ENCODE measurements at places on chromosomes 12 and 14.

GRCh38 chr14:51018521-51018920 is 74.2 kb upstream of the PYGL start:
- peak; percentile 32 for DNase-seq

- no peak for DNase-seq
Observed at GRCh38 chr12:86748894-86749293, 492.7 kb upstream of the MGAT4C start.

DNA sequence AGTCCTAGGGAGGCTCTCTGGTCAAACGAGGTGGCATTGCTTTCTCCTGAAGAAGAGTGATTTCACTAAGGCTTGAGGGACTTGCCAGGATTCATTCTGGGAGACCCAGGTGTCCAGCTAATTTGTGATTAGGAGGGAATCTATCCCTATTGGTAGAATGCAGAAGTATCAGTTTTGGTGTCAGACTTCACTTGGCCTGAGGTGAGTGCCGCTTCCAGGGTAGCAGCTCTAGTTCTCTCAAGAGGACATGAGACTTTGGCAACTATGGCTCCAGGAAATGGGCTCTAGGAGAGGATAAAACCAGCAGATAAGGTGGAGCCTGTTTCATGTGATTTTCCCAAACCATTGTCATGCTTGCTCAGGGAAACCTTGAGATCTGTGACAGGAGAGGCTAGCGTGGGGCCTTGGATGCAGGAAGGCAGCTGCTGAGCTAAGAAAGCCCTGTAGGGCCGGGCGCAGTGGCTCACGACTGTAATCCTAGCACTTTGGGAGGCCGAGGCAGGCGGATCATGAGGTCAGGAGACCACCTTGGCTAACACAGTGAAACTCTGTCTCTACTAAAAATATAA is 11.6 kb upstream of the TMEM117 start:
- no peak for DNase-seq

- no peak for DNase-seq
Observed at GRCh38 chr12:119158402-119158801, 20.3 kb upstream of the HSPB8 start.

GRCh38 chr12:131892711-131893604 is 1.5 kb upstream of the ULK1 start:
- no peak for DNase-seq

GRCh38 chr12:75585330-75585729 is 73.9 kb upstream of the KRR1 start:
- DNase-seq: peak; percentile 97

DNA sequence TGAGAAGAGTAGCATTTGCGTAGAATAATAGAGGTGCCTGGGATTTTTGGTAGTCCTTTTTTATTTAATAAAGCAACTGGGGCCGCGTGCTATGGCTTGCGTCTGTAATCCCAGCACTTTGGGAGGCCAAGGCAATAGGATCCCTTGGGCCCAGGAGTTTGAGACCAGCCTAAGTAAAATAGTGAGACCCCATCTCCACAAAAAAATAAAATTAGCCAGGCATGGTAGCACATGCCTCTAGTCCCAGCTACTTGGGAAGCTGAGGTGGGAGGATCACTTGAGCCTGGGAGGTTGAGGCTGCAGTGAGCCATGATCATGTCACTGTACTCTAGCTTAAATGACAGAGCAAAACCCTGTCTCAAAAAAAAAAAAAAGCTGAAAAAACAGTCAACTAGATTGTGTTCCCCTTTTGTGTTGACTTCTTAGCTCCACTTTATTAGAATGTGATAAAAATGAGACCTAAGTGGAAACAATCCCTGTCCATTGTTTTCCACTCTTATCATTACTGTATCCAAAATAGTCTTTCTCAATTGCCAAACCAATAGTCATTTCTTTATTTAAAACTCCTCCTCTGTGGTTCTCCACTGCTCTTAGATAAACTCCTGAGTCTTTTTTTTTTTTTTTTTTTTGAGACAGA is 7.4 kb downstream of the PRKCH start:
- DNase-seq: no peak

DNA sequence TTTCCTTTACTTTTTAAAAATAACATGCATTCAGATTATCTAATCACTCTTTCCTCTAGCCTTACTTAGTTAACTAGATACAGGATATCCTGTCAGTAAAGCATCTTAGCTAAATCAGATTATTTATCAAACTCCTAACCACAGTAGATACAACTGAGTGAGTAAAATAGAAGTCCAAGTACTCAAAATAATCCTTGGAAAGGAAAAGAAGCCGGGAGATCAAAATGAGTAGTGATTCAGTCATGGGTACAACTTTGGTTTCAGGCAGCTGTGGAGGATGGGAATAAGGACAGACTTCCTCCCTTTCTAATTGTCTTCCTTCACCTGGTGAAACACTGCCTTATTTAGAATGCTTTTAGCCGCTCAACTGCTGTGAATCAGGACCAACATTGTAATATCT is 29.4 kb downstream of the GNG2 start:
- DNase-seq: no peak
